ENCODE measurements at places on chromosomes 5 and 9.

DNA sequence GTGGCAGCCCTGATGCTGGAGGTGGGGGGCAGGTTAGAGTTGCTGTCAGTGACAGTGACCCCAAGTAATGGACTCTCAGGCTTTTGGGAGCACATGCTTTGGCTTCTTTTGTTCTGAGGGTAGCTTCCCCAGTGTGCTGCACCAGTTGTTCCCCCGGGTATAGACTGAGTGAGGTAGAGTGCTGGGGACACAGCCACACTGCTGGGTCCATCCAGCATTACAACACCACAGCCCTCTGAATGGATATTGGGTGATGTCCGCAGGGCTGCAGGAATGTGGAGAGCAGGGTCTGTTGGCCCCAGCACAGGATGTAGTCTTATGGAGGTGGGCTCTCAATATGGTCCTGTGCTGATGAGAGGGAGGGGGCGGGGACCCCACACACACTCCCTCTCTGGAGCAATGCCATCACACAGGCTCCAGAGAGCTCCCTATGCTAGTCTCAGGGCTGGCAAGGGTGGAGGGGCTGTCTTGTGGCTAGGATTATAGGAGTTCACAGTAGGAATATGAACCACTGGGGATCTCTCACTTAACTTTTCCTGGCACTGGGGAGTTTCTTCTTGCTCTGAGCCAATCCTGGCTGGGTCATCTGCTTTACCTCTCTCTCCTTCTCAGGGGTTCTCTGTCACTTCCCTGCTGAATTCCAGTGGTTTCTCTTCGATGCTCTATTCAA is 20.7 kb downstream of the OSMR start:
- no peak for DNase-seq

DNA sequence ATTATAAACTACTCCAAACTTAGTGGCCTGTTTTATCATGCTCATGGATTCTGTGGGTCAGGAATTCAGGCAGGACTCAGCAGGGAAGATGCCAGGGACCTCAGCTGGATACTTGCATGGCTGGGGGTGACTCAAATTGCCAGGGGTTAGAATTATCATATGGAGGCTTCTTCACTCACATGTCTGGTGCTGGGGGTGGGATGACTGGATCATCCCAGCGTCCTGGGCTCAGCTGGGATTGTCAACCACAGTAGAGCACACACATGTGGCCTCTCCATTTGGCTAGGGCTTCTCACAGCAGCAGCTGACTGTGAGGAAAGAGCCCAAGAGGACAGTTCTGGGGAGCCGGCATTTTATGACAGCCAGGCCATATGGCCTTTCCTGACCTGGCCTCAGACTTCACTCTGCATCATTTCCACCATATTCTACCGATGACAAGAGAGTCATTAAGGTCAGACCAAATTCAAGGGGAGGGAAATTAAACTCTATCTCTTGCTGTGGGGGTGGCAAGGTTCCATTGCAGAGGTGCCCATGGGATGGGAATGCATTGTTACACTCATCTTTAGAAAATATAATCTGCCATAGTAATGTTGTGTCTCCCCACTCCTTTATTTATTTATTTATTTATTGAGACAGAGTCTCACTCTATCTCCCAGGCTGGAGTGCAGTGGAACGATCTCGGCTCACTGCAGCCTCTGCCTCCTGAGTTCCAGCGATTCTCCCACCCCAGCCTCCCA is 5.2 kb upstream of the GRK6 start:
- no peak for DNase-seq

GRCh38 chr9:84501587-84501986 is 161.0 kb upstream of the SLC28A3 start:
- DNase-seq = no peak

DNA sequence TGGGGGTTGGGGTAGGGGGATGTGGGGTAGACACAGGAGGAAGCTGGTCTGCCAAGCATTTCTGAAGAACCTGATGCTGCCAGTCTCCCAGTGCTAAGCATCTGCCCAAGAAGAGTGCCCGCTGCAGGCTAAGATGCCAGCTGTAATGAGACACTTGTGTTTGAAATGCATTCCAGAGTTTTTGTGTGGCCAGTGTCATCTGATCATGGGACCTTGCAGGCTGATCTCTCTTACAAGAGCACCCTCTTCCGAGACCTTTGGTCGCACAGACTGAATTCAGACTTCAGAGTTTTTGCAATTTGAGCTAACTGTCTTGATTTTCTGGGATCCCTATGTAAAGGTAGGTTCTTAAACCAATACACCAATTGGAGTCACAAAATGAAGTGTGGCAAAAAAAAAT is 58.1 kb downstream of the DENND1A start:
- no peak for DNase-seq

- no peak for DNase-seq
Measured at GRCh38 chr5:137727623-137728022, 8.3 kb downstream of the KLHL3 start.

DNA sequence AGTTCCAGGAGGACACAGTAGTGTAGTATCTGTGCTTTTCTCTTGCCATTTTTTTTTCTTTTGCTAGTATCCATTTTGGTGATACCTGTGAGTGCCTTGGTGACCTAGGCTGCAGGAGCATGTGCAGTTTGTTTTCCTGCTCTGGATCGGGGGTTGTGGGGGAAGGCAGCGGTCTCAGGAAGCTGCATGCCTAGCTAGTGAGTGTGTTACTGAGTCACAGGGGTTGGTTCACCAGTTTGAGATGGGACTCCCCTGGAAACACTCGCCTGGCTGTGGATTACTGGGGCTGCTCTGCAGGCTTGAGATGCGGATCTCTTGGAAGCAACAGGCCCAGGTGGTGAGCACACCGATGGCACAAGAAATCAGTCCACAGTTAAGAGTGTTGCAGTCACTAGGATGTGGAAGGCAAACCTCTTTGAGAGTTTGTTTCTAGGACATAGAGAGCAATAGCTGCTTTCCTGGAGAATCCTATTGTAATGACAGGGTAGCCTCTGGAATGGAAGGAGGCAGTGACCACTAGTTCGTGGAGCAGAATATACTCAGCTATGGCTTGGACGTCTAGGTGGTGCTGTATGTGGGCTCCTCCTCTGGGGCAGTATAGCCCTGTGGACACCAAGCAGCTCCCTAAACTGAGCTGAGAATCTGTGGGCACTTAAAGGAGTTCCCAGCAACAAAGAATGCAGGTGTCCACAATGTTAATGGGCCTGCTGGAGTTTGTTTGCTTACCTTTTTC is 20.0 kb upstream of the SPATA31E1 start:
- DNase-seq = no peak

DNA sequence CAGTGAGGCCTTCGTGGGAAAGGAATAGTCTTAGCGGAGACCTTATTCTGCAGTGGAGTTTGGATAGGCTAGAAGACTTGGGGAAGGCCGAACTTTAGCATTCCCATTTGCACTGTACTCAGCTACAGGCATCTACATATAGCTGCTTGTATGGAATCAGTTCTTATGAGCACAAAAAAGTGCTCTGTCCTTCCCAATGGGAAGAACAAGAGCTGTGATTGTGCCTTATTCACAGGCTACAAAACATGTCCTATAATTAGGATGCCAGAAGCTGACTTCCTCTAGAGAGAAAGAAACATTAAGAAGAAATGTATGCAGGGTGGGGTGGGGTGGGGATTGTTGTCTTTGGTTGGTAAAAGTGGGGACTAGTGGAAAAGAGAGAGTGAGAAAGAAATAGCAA is 154.7 kb downstream of the ATP10B start:
- no peak for DNase-seq

DNA sequence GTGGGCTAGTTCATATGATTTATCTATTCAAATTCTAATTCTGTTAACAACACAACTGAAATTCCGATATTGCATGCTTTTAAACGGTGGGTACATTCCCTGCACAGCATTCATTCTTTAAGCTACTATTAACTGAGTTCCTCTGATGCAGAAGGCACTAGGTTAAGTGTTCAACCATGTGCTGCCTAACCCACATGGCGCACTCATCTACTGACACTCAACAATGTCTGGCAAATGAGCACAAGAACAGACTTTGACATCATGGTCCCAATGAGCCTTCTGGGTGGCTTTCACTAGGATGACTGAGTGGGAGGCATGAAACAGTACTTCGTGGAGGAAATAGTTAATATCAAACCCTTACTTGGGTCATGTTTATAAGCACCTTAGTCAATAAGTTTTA is 10.2 kb downstream of the NREP start:
- no peak for DNase-seq

DNA sequence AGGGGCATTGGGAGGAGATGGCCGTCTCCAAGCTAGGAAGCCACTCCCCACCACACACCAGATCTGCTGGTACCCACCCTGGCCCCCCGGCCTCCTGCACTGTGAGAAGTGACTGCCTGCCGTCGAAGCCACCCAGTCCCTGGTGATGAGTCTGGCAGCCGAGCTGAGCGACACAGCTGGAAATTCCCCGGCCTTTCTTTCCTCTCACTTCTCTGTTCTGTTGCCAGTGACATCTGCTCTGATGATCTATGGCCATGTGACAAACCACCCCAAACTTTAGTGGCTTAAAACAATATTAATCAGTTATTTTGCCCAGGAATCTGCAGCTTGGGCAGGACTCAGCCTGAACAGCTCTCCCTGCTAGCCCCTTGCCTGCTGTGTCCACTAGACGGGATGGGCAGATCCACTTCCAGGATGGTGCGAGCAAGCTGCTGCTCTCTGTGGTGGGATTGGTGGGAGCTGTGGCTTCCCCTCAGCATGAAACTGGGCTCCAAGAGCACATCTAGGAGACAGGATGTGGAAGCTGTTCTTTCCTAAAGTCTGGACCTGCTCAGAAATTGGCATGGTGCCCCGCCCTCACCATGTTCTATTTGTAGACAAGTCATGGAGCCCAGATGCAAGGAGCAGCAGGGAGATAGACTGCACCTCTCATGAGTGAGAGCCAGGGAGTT is 211.2 kb downstream of the GADD45G start:
- no peak for DNase-seq

DNA sequence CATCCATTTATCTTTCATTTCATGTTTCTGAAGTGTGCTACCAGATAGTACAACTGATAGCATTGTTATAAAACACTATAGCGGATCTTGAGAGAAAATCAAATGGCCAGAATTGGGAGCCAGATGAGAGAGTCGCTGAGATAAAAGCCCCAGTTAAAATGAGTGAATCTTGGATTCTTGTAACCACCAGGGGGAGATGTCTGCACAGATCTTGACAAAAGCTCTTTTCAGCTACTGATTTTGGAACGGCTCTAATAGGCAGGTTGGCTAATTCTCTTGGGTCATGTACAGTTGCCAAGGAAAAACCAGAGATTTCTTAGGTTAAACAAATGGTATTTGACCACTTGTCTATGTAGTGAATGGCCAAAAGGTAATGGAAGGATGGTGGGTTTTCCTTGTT is 21.7 kb downstream of the F2RL2 start:
- DNase-seq = no peak
